ENCODE measurements at places on chromosomes 13 and 19.
A peak's percentile ranks its signal among the peaks of the same experiment; 100 is the strongest.

- DNase-seq, result no peak
Measured at GRCh38 chr13:66180836-66181235, 1049.3 kb downstream of the PCDH9 start.

GRCh38 chr19:8877854-8878705 is 45.9 kb downstream of the MBD3L1 start:
- no peak for DNase-seq

DNA sequence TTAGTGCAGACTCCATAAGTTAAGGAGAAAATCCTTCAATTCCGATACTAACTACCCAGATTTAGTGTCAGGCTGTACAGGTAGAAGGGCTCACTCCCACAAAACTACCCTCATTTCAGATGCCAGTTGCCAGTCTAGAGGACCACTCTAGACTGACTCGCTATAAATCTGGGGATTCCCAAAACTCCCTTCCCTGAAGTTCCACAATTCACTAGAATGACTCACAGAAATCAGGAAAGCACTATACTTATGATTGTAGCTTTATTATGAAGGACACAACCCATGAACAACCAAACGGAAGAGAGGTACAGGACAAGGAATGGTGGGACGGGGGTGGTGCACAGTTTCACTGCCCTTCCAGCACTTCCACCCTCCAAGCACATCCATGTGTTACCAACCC is 321.2 kb downstream of the DIAPH3 start:
- no peak for DNase-seq

DNA sequence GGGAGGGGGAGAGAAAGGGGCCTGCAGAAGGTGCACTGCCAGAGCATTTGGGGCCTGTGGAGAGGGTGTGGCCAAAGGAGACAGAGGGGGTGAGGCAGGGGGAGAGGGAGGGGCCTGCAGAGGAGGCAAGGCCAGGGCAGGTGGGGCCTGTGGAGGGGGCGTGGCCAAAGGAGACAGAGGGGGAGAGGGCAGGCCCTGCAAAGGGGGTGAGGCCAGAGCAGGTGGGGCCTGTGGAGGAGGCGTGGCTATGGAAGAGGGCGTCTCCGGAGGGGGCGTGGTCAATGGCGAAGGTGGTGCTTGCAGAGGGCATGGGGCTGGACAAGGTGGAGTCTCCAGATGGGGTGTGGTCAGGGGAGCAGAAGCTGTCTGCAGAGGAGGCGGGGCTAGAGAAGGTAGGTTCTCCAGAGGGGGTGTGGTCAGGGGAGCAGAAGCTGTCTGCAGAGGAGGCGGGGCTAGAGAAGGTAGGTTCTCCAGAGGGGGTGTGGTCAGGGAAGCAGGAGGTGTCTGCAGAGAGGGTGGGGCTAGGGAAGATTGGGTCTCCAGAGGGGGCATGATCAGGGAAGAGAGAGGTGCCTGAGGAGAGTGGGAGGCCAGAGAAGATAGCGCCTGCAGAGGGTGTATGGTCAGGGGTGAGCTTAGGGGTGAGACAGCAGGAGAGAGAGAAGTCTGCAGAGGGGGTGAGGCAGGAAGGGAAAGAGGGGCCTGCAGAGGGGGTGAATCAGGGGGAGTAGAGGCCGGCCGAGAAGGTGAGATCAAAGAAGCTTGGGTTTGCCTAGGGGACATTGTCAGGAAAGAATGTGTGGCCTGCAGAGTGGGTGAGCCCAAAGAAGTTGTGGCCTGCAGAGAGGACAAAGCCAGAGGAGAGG is 3.4 kb downstream of the PRR36 start:
- DNase-seq, result peak; percentile 95

DNA sequence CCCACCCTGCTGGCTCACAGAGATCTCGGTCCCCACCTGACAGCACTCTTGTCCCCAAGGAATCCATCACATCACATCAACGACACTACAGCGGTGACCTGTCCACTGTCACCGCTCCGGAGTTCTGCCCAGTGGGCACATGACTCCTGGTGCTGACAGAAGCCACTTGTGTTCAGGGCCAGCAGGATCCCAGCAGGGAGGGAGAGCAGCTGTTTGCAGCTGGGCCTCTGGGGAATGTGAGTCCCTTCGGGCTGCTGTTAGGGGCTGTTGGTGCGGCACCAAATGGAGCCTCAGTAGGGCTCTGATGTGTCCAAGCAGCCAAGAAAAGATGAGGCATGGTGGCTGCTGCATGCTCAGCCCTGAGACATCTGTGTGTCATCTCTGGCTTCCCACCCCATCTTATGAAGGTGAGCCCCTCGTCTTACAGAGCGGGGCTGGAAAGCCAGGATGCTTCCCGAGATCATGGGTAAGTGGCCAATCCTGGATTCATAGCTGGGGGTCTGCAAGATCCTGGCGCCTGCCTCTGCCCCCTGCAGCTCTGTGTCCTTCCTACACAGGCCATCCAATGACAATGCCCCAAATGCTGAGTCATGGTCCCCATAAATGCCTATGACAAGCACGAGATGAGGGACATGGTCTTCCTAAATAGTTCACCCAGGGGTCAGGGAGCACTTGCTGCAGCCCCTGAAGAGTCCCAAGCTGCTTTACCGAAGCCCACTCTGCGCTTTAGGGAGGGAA is 56.0 kb downstream of the F2RL3 start:
- DNase-seq, result no peak

DNA sequence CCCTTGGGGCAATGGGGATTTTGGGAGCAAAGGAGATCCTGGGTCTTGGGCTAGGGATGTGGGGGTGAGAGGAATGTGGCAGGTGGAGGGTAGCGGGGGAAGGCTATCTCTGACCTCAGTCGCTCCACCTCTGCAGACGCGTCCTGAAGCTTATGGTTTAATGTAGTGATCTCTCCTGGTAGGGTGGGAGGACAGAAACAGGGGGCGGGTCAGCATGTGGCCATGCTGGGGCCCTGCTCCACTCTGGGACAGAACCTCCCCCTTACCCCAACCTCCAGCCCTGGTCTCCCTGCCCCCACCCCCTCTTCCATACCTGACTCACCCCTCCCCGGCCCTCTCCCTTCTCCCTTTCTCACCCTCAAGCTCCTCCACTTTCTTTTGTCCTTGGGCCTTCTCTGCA is 1.4 kb downstream of the BST2 start:
- DNase-seq, result no peak

DNA sequence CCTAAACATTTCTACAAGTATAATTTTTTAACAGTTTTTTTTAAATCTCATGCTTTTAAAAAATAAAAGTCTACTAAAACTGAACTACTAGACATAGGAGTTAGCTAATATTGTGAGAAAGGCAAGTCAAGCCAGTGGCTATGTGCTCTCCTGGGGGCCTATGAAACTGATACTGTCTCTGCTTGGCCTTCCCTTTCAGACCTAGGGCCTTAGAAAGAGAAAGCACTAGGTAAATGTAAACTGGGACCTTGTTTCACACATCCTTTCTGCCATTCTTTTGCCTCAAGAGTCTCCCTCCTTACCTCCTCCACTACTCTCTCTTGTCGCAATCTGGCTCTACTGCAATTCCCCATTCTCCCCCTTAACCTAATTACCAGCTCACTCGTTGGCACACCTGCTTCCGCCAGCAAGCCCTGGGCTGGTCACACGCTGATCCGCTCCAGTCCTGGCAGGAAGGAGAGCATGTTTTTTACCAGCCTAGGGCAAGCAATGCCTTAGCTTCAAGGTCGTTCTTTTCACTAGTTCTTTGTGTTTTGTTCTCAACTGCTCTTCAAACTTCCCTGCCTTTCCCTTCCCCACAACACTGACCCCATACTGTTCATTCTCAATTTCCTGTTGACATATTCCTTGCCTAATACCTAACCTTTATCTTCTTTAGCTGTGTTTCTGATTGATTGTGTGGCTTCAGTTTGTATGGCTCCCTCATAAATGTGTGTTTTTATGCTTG is 23.1 kb downstream of the TBC1D4 start:
- no peak for DNase-seq

GRCh38 chr19:19402656-19403372 is 2.7 kb upstream of the GATAD2A start:
- peak; percentile 70 for DNase-seq

DNA sequence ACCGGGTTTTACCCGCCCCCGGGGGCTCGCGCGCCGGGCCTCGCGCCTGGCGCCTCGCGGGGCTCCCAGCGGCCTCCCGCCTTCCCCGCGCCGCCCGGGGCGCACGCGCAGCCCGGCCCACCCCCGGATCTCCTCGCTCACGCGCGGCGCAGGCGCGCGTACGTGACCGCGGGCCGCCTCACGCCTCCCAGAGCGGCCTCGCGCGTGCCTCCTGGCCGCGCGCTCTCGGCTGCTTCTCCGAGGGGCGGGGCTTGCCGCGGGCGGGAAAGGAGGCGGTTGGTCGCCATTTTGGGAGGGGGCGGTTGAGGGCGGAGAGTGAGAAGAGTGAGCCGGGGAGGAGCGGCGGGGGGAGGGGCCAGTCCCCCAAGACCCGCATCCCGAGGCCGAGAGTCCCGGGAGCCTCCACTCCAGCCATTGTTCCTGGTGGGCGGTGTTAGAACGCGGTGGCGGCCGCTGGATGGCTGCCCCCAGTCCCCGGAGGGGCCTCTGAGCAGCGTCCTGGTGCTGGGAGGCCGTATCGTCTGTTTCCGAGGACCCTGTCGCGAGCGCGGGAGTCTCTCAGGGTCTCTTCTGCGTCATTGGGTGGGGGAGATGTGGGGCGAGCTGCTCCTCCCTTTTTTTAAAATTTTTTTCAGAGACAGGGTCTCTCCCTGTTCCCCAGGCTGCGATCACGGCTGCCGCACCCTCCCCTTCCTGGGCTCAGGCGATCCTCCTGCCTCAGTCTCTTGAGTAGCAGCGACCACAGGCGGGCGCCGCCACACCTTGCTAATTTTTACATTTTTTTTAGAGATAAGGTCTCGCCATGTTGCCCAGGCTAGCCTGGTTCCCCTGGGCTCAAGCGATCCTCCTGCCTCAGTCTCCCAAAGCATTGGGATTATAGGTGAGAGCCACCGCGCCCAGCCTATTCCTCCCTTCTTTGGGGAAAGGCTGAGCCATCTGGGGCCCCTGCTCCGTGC is at the start of gene ZNF541:
ZNF541 (minus strand) TSS at position 78 of the 956 bp plus-strand sequence. CDS start 17,292 bp downstream, outside the sequence.
- DNase-seq, result no peak

DNA sequence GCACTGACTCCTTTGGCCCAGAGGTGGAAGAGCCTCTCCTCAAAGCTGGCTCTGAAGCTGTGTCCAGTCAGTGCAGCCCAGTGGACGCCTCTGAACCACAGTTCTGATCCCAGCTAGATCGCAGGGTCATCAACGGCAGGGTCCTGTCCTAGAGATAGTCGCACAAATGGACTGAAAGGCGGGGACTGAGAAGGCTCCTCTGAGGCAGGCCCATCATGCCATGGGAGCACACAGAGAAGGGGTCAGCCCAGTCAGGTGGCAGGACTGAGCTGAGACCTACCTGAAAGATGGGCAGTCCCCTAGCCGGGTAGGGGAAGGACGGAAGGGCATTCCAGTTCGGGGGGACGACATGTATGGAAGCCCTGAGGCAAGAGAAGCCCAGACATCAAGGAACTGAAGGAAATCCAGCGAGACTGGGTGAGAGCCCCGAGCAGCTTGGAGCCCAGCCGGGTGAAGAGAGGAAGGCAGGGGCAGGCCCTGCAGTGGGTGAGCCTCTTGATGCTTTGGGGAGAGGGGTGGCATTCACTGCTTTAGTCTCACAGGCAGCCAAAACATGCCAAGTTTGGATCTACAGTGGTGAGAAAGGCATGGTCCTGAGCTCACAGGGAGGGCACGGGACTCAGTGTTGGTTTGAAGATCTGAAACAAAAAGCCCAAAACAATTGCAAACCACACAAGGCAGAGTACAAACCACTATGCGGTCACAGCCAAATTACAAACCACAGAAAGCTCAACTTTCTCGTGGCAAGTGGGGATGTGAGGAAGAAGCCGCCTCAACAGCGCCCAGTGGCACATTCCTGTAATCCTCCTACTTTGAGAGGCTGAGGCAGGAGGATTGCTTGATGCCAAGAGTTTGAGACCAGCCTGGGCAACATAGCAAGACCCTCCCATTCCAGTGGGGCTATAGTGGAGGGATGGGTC is 10.0 kb downstream of the CALM3 start:
- peak; percentile 91 for DNase-seq

- DNase-seq, result no peak
Measured at GRCh38 chr19:37655689-37656371, 565 bp upstream of the ZFP30 start.

- DNase-seq, result peak; percentile 57
Measured at GRCh38 chr19:32599736-32600157, 18.8 kb downstream of the PDCD5 start.

GRCh38 chr13:108176685-108177274 is 38.6 kb downstream of the LIG4 start:
- DNase-seq, result no peak

DNA sequence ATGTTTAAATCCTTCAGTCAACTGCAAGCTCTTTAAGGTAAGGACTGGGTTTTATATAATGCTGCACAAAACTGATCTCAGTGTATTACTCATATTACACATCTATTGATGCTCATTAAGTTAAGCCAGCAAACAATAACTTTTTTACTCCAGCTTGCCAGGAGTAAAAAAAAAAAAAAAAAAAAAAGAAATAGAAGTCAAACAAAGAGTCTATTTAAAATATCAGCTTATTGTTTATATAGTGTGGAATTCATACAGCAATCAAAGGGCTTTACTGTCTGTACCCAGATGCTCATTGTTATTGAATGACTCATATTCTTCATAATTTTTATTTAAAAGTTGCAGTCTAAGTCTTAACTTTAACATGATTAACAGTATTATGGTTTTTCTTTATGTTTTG is 21.8 kb upstream of the KBTBD7 start:
- DNase-seq, result no peak

GRCh38 chr19:2567580-2567979 is 91.7 kb downstream of the GADD45B start:
- peak; percentile 95 for DNase-seq

DNA sequence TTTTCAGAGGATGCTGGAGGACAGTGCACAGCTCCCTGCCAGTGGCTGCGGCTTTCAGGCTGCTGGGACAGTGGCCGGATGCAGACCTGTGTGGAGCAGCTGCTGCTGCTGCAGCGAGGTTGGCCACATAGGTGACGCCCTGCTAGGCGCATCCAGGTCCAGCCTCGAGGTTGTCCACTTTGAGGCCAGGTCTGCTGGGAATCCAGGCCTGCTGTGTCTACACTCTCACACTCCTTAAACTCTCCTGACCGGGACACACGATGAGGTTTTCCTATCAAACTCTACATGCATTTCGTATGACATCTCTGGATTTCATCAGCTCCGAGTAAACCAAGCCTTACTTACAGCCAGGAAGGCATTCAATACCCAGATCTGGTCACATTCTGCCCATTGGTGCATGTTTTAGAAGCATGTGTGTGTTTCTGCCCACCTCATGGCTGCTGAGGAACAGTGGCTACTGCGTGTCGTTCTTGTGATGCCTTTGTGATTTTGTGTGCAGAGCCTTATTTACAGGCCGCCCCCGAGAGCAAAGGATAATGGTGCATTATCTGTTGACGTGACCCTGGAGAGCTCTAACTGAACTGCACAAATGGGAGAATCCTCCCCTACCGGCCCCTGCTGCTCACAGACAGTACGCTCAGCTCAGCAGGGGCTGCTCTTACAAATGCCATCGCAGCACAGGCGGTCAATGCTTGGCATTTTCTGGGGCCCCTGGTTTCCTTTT is 12.3 kb upstream of the MCF2L start:
- no peak for DNase-seq

Measured in MV-4-11 (cell line).